Cortex of kidney (tissue), 1 donor: ENCODE measurements at places on chromosomes 2 and 18.

GRCh38 chr18:56747032-56747658 lies 96.0 kb downstream of the WDR7 start:
- DNase-seq = no peak

DNA sequence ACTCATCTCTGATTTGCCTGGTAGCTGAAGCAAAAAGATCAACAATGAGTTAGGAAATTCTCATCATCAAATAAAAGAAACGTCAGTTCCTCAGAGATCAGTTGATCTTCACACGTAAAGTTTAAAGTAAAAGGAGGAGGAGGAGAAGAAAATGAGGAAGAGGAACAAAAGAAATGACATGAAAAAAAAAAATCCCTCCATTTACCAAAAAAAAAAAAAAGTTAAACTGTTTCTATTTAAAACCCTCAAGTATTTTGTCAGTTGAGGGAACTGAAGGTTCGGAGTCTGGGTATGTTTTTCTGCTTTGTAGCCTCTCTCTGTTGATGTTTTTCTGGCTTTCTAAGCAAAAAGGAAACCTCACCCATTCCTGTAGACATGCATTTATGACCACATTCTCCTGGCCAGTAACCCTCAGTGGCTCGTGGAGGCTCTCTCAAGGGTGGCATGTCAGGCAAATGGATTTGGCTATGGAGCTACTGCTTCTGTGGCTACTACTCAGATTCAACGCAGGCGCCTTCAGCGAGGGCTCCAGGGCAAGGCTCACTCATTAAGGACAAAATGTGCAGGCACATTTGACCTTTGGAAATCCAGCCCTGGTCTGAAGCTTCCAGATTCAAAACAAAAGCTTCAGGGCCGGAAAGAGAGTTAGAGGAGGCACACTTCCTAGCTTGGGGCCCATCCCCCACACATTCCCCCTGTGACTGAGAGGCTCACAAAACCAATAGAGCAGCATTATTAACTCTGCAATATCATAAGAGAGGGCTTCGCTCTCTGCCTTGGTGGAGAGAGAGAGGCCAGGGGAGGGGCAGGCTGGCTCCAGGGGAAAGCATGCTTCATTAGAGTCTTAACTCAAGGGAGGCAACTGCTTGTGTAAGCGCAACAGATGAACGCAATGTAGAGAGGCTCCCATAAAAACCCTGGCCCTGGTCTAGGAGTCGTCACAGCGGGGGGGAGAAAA lies 22.3 kb downstream of the KLF7 start:
- DNase-seq = no peak

- DNase-seq = no peak
Measured at GRCh38 chr18:50686409-50686808, 126.5 kb downstream of the MAPK4 start.

DNA sequence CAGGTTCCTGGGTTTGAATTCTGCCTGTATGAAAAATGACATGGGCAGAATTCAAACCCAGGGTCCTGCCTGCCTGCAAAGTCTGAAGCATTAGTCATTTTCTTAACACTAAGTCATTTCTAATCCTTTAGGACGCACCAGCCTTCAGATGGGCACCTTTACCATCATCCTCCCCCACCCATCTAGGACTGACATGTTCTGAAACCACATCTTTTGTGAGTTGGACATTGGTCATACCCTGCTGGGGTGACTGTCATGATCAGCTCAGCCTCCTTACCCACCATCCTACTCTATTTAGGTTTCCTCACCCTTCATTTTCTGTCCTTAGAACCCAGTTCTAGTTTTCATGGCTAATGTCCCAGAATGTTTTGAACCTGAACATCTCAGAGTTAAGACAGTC lies 104.9 kb downstream of the TRIB2 start:
- no peak for DNase-seq

- DNase-seq = no peak
Measured at GRCh38 chr18:26502823-26503222, 45.5 kb downstream of the KCTD1 start.

DNA sequence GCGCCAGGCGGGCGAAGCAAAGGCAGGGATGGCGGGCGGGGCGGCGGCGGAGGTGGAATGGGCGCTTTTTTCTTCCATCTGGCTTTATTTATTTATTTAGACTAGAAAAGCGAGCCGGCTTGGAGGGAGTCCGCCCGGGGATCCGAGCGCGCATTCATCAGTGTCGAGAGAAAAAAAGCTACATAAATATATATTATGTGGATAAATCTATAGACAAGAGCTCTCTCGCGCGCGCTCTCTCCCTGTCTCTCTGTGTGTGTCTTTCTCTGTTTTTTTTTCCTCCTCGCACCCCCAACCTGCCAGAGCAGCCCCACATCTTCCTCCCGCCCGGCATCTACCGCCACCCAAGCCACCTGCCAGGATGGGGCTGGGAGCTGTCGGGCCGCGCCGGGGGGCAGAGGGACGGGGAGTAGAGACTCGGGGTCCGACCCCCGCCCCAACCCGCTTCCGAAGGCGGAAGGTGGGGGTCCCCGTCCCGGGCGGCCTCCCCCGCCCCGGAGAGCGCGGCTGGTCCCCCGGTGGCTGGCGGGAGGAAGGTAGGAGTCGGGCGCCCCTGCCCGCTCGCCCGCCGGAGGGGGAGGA lies 972 bp upstream of the CELF4 start:
- no peak for DNase-seq

DNA sequence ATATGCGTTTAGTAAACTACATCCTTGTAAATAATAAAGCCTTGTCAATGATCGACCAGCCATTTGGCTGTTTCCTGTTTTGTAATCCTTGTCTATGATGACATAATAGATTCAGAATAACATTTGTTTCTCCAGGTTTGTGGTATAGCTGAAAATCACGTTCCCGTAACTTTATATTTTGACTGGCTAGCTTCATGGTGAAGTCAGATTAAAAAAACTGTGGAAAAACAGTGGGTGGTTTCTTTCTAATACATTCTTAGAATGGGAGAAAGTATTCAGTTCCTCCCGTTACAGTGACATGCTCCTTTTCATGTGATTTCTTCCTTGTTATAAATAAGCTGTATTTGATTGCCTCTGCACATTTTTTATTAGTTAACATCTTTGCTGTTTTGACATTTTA lies 366.9 kb downstream of the NYAP2 start:
- no peak for DNase-seq

GRCh38 chr2:45044916-45045315 lies 35.7 kb upstream of the SIX2 start:
- no peak for DNase-seq

- DNase-seq = no peak
Measured at GRCh38 chr2:186199029-186199428, 287.0 kb upstream of the ZC3H15 start.

- DNase-seq = no peak
Measured at GRCh38 chr2:4959219-4959618, 733.0 kb upstream of the SOX11 start.

- no peak for DNase-seq
Measured at GRCh38 chr2:151637271-151637781, 97.0 kb downstream of the NEB start.

GRCh38 chr2:2872713-2873449 lies 504.7 kb downstream of the EIPR1 start:
- no peak for DNase-seq

DNA sequence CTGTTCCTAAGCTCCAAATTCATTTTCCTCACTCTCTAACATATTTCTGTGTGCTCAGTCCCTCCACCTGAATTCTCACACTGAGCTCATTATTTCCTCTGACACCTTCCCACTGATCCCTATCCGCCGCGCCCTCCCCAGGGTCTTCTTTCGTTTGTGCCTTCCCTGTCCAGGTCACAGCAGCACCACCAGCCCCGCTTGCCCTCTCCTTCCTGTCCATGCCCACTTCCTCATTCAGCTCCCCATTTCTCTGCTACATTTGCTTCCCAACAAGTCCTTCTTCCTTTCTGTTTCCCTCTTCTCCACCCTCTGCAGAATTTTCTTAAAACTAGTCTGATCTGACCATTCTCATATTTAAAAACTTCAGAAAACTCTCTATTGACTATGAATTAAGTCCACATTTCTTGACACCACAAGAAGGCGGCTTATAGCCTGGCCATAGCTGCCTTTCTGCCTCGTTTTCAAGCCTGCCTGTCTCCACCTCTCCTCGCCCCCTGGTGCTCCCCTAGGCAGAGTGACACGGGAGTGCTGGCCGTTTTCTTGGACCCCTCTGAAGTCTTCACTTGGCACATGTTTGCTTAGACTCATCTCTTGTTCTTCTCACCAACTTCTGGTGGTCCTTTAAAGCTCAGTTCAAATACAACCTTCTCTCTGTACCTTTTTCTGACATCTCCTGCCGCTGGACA lies 138.7 kb upstream of the BOD1L2 start:
- DNase-seq = no peak

DNA sequence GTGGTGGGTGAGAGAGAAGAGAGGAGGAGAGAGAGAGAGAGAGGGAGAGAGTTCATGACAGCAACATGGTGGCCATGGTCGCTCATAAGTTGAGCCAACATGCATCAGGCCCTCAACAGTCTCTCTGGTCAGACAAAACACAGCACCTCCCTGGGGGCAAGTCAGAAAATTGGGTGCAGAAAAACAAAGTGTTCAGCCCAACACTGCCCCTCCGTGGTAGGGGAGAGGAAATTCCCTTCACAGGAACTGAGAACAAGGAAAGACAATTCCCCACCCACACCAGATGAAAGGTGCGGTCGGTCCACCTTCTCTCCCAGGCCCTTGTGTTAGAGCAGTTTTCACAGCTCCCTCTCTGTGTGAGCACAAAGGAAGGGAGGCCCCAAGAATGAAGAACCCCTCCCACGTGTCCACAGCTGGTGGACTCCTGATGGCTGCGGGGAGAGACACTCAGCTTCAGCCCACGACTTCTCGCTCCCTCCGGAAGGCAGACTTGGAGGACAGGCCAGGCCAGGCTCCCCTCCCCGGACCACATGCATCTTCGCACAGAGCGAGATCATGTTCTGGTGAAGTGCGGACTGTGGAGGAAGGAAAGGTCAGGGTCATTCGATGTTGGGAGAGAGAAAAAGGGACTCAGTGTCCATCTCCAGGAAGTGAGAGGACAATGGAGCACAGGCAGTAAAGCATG lies 181.7 kb downstream of the ANAPC1 start:
- DNase-seq = no peak

DNA sequence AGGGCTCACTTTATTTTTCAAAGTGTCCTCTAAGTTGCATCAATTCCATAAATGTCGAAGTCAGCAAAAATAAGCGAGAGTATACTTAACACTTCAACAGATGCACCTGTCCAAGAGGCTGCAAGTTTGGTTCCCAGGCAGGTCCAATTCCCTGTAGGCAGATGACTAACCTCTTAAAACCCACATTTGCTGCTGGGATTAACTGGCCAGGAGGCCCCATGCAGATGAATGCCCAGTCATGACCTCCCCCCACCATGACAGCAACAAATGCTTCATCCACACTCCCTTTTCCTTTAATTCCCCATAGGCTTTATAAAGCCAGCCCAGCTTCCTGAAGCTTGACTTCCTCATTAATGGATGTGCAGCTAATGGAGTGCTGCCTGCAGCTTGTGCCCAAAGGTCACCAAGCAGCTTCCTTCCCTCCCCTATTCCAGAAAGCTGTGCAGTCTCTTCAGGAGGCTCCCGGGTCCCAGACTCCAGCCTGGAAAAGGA lies 35.7 kb downstream of the REEP1 start:
- DNase-seq = no peak

DNA sequence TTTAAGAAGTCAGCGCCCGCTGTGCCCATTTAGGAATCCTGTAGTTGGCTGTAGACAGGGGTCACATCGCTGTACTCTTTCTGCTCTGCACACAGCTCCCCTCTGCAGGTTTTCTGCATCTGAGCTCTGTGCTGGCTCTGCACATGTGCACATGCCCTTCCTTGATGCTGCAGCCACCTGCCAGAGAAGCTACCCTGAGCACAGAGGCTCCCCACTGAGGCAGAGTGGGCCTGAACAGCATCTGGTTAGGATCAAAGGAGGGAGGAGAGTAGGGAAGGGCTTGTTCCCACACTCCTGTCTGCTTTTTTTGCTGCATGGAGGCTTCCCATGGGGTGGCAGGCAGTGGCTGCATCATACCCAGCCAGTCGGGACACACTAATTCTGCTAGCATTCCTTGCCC lies 238.9 kb downstream of the FHOD3 start:
- no peak for DNase-seq

- DNase-seq = no peak
Measured at GRCh38 chr2:14234911-14235310, 397.6 kb upstream of the LRATD1 start.

GRCh38 chr2:165938237-165938636 lies 15.3 kb downstream of the TTC21B start:
- DNase-seq = no peak

- DNase-seq = no peak
Measured at GRCh38 chr2:15145046-15145817, 415.9 kb downstream of the NBAS start.

DNA sequence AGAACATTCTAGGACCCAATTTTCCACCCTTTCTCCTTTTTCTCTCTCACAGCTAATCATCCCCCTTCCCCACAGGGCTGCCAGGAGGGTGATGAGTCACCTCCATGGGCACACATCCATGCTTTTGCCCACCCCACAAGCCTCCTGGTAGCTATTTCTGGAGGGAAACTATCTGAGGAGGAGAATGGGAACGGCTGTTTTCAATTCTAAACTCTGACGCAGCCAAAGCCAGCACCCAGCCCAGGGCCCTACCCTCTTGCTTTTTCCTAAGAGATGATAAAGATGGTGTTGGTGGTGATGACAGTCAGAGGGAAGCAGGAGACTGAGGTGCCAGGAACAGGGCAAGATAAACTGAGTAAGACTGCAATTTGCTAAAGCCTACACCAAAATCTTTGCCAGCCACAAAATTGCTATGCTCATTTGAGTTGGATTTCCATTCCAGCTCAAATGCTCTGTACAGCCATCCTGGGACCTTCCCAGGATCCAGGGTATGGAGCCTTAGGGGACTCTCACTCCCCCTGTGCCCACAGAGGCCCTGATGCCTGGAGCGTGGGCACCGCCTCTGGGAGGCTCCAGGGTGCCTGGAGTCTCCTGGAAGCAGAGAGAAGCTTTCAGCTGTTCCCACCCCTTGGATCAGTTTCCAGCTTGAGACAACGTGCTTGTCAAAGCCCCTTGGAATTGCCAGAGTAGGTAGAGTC lies 62.0 kb upstream of the FZD7 start:
- no peak for DNase-seq

DNA sequence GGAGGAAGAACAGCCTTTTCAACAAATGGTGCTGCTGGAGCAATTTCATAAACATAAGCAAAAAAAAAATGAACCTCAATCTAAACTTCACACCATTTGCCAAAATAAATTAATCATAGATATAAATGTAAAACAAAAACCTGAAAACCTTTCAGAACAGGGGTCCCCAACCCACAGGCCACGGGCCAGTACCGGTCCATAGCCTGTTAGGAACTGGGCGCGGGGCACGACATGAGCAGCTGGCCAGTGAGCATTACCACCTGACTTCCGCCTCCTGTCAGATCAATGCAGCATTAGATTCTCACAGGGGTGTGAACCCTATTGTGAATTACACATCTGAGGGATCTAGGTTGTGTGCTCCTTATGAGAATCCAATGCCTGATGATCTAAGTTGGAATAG lies 176.0 kb downstream of the EXOC6B start:
- no peak for DNase-seq
